ENCODE measurements at places on chromosomes 1 and 21.

DNA sequence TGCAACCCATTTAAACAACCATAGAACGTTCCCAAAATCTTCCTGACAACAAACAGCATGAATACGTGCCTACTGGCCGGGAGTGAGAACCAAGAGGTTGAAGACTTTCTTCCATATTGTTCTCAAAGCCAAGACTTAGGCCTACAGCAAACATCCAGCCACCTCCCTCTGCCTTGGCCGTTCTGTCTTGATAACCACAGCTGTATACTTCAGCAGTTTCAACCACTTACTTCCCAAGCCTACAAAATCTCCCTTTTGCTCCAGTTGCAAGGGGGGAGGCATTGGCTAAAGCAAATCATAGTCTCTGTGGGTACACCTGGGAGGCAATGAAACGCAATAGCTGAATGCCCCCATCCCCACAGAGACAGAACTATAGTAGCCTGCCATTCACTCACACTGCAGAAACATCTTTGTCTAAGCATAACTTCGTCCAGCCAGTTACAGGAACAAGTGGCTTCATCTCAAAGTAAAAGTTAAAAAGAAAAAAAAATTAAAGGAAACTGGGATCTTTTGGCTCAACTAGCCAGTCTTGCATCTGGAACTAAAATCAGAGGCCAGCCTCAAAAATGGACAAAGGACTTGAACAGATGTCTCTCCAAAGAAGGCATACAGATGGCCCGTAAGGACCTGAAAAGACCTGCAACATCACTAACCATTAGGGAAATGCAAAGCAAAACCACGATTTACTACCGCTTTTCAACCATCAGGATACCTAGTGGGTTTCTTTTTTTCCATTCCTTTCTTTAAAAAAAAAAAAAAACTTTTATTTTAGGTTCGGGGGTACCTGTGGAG lies 186.0 kb downstream of the PSMG1 start:
- DNase-seq: no peak

DNA sequence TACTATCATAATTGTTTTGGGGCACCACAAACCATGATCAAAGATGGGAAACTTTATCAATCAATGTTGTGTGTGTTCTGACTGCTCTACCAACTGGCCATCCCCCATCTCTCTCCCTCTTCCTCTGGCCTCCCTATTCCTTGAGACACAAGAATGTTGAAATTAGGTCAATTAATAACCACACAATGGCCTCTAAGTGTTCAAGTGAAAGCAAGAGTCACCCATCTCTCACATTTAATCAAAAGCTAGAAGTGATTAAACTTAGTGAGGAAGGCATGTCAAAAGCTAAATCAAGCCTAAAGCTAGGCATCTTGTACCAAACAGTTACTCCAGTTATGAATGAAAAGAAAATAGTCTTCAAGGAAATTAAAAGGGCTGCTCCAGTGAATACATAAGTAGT lies 390.3 kb upstream of the NFIA start:
- no peak for DNase-seq

DNA sequence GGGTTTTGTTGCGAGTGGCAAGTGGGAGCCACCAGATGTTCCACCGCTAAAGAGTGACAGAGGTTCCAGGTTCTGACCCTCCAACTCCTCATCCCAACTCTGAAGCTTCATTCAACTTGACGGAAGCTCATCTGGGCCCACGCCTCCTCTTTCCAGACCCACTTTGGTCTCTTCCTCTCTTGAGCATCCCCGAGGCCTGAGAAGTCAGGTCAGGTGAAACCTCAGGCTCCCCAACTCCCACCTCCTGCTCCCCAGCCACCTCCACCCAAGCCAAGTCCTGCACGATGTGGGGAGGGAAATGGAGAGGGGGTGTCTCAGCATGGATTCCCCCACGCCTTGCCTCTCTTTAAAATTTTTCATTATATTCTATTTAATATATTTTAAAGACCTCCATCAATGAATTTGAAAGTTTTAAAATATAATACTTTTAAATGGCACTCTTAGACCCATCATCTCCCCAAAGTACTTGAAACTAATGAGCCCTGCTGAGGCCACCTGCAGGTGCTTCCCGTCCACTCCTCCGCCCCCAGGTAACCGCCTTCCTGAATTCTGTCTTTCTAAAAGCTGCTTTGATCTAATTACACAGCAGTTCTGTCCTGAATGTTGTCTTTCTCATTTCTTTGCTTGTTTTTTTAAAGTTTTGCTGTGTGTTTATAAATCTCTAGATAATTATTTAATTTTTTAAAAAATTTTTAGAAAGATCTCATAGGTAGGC lies 238.1 kb downstream of the KAZN start:
- no peak for DNase-seq

DNA sequence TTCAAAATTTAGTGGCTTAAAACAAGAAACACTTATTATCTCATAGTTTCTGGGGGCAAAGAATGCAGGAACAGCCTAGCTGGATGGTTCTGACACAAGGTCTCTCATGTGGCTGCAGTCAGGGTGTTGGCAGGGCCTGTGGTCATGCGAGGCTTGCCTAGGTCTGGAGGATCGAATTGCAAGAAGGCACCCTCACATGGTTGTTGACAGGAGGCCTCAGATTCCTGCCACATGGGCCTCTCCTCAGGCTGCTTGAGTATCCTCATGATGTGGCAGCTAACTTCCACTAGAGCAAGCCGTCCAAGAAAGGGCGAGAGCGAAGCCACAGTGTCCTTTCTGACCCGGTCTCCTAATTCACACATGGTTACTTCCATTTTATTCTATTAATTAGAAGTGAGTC lies 6.2 kb upstream of the NRIP1 start:
- DNase-seq: no peak
